Stimulated activated CD4-positive, alpha-beta T cell treated with anti-CD3 and anti-CD28 coated beads, Interleukin-1b, Interleukin-23, amount 100 ng/mL, for 1 hour (primary cell): ENCODE measurements at places on chromosomes 5 and 9.

DNA sequence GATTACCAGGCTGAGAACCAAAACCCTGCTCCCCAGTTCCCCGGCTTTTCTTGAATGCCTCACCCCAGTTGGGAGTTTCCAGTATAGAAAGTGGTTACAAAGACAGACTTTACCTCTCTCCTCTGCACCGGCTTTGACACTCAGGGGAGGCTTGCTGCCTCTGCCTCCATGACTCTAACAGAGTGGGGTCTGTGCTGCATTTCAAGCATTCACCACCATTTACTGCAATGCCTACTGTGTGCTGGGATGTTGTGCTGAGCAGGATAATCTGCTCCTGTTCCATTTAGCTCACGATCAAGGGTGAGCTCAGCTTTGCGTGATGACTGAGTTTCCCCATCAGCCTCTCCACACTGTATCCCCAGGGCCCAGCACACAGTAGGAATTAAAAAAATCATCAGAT, 39.9 kb upstream of the AKNA start:
- no peak for DNase-seq

DNA sequence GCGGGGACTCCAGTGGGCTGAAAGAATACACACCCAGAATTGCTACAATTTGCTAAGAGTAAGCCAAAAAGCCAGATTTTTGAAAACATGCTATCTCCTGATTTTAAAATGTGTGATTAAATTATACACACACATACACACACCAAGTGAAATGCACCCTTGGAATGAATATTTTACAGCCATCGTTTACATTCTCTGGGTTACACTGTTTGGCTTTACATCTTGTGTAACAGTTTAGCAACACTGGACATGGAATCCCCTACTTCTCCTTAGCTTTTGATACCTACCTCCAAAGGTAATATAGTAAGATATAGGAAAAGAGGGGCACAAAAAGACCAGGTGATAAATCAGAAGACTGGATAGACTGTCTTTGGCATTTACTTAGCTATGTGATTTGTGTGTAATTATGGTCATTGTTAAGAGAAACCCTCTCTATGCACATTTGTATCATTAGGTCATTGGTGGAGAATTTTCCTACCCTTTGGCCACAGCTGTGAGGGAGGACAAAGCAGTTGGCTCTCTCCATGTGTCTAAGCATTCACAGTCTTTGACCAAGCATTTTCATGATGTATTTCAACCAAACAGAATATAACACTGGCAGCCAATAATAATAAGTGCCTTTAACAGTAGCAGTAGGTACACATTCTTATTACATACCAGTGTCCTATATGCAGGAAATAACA, 7.6 kb downstream of the SVEP1 start:
- no peak for DNase-seq

GRCh38 chr9:70789086-70789485, 332.3 kb downstream of the TRPM3 start:
- no peak for DNase-seq

DNA sequence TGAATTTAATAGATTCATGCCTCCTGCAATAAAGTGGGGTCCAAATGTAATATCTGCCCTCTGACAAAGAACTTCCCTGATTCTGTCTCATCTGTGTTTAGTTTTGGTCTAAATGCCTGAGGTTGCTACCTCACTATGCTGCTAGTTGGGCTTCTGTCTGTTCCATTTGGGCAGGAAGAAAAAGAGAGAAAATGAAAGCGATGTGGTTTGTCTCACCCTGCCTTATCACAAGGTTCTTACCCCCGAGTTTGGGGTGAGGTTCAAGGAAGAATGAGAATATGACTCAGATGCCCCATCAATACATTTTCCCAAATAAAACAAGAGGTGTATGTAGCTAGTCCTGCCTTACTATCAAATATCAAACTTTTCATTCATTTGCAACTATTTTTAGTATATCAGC, 132.1 kb upstream of the MTAP start:
- no peak for DNase-seq

DNA sequence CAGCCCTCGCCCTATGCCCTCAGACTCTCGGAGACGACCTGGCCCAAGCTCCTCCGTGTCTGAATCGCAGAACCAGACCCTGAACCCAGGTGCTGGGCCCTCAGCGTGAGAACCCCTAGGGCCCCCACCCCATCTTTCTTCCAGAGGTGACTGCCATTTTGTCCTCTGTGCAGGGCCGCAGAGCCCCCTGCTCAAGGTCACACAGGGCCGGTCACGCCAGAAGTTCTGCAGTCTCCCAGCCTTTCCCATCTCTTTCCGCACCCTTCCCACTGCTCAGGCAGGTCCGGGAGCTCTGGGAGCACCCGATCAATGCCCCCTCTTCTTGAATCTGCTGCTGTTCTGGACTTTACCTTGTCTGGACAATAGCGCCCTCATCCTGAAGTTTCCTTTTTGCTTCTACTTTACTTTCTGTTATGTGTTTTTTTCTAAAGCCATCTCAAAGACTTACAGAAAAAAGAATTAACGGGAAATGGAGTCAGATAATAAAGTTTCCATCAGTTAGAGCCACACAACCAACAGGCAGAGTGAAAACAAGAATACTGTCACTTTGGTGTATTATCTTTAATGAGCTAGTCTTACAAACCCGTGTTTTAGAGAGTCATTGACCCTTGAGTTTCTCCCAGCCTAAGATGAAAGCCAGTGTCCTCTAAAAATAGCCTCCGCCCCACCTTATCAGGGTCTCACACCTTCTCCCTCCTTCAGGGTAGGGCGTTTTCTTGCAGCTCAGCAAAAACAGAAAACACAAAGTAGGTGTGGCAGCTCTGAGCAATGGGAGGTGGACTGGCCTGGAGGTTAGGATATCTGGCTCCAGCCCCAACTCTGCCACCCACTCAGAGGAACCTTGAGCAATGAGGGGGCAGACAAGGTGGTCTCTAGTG, 1.8 kb downstream of the TMOD1 start:
- DNase-seq = no peak

DNA sequence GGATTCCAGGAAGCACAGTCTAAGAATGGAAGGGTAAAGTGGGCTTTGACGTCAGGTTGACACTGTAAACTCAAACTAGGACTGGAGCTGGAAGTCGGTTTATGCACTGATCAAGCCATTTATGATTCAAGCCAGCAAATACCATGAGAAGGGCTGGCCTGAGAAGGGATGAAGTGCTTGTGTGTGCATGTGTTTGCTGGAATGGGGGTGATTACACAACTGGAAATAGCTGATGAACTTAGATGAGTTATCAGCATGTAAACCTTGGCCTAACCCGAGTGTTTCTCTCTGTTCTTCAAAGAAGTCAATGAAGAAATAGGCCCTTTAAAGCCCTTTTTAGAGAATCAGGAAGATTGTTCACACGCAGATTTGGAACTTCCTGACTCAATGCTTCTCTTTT, 287.6 kb downstream of the RFX3 start:
- DNase-seq = no peak

DNA sequence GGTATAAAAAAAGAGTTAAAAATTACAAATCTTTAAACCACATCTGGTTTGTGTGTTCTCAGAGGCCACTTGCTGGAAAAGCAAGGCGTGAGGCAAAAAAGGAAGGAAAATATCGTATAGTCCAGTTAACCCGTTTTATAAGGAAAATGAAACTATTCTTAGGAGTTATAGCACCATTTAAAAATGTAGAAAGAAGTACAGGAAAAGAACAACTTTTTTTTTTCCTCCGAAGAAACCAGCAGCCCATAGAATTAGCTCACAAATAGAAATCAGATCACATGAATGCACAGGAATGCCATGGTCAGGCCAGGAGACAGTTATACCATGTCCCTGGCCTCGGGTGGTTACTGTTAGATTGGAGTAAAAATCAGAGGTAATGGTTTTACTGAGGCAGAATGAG, 241.6 kb downstream of the FBXL7 start:
- no peak for DNase-seq

DNA sequence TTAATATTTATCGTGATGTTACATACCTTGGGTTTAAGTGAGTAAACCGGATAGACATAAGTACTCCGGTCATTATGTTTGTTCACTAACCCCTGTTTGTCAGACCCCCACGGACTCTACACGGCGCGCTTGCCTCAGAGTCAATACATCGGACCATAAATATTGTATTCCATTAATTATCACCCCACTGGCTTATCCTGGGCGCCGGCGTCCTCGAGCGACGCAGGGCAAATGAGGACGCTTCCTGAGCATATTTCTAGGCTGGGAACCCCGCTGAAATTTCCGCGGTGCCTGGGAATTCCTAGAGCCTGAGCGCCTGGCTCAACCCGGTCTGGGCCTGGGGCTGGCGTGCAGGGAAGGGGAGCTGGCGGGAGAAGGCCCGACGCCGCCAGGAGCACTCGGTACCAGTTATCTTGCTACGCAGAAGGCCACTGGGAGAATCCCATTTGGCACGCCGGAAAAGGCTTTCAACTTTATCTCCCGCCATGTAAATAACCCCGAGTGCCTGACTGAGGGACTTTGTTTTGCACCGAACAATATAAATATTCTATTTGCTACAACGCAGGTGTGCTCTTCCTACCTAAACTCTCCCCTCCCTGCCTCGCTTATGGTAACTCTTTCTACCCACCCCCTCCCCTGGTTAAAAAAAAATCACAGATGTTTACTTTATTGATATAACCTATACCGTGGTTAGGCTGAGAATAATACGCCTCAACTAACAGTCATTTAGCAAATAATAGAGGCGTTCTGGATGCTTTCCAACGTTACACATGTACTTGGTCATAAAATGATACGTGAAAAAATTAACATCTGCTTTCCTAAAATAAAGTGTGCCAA, 19.4 kb downstream of the NR2F1 start:
- DNase-seq = no peak

- no peak for DNase-seq
These were observed 54.7 kb downstream of the SECISBP2 start for GRCh38 chr9:89372979-89373378.

GRCh38 chr5:154206311-154206710, 15.8 kb downstream of the GALNT10 start:
- DNase-seq = no peak

DNA sequence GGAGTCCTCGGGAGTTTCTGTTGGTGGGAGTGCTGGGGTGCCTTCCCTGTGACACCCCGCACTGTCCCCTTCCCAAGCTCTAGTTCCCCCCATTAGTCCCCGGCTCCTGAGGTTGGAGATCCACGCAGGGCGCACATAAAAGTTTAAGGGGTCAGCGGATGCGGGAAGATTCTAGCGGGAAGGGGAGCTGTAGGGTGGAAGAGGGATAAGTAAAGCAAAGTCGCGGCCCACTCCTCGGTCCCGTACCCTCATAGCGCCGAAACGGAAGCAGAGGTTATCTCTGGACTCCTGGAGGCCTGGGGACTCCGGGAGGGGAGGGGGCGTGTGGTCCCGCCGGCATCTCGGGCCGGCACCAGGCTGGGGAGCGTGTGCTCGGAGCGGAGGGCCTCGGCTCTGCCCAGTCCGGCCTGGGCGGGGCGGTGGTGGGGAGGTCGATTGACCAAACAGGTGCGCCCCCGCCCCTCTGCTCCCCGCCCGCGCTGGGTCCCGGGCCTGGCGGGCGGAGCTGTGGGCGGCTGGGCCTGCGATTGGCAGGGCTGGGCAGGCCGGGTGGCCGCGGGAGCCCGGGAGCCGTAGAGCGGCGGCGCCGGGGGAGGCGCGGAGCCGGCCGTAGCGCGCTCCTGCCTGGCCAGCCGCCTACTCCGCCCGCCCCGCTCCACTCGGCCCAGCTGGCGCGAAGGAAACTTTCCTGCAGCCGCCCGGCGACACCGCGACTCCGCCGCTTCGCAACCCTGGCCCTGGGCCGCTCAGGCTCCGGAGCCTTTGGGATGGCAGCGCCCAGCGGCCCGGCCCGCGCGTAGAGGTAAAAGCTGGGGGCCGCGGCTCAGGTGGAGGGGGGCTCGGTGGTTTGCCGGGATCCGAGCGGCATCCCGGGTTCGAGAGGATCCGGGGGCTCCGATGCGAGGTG, 52.2 kb upstream of the DAB2IP start:
- no peak for DNase-seq

DNA sequence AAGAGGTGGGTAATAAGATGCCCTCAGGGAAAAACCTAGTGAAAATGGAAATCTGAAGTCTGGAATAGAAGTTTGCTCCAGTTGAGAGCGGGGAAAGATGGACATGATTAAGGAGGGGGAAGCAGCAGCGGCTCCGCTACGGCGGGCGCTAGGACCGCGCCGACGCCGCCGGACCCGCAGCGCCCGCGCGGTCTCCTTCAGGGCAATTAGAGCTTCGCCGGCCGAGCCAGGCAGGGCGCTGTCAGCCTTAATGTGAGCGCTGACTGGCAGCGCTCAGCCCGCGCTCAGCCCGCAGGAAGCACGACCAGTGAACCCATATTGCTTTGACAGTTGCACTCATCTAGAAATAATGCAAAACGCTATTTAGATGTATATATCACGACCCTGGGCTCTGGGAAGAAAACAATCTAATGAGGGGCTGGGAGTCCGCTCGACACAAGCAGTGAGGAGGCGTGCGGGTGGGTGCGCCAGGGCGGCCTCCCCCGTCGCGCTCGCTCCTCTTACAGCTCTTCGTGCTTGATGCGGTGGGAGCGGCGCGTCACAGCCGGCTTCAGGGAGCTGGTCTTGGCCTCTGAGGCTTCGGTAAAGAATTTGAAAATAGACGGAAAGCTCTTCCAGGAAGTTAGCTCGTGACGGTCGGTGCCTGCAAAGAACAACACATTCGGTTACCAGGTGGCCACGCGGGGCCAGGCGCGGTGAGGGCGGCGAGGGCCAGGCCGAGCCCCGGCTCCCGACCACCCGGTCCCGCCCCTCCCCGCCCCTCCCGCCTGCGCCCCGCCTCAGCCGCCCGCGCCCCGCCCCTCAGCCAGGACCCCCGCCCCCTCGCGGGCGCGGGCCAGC, 37.7 kb downstream of the NR2F1 start:
- DNase-seq = no peak

- no peak for DNase-seq
These were observed 69.8 kb downstream of the SLC46A2 start for GRCh38 chr9:112820881-112821280.

DNA sequence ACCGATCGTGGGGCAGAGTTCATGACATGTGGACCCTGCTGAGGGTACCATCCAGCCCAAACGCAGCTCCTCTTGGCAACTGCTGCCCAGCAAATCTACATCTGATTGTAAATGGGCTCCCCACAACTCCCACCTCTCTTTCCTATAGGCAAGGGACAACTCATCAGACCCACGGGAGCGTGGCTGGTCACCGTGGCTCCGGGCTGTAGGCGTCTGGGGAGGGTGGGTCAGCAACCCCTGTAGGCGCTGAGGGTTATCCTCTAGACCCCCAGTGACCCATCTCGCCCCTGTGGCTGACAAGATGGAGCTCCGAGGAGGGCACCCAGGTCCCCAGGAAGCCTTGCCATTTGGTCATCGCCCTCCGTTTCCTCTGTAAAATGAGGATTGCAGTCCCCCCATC, 122.4 kb downstream of the ZNF354C start:
- no peak for DNase-seq

- DNase-seq = no peak
These were observed 498.1 kb downstream of the TLE1 start for GRCh38 chr9:81191222-81191621.

DNA sequence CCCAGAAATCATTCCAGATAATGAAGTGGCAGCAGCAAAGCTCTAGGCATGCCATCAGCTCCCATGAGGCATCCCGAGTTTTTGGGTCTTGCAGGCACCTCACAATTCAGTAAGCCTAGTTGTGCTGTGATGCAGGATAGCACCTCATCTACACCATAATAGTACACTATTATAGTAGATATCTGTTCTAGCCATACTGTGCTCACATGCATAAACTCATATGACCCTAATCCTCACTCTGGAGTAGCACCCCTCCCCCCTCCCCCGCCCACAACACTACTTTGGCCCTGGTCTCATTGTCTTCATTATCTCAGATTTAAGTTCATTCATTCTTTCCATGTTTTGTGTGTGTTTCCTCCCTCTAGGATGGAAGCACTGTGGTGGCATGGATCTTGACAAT, 102.5 kb upstream of the PITX1 start:
- DNase-seq = no peak
